ENCODE measurements at places on chromosomes 7 and 10. TPM values are rescaled to one million over a fixed set of nuclear protein-coding genes. Genes with fewer than 3 reads are reported as not detected.
A peak's percentile ranks its signal among the peaks of the same experiment; 100 is the strongest.

The SLC18A2 gene
- total RNA-seq = not detected

The ZNF365 gene
- 1.1 TPM for total RNA-seq

The TRIM4 gene
- total RNA-seq = 8.8 TPM

The C10orf67 gene
- total RNA-seq = 0.16 TPM

The SLC29A3 gene
- total RNA-seq = 1.8 TPM

The ZNF248 gene
- total RNA-seq = 7.5 TPM

The THSD7A gene
- 2.9 TPM for total RNA-seq

The ANKRD2 gene
- total RNA-seq = 204 TPM

The ATP6V0A4 gene
- not detected for total RNA-seq

DNA sequence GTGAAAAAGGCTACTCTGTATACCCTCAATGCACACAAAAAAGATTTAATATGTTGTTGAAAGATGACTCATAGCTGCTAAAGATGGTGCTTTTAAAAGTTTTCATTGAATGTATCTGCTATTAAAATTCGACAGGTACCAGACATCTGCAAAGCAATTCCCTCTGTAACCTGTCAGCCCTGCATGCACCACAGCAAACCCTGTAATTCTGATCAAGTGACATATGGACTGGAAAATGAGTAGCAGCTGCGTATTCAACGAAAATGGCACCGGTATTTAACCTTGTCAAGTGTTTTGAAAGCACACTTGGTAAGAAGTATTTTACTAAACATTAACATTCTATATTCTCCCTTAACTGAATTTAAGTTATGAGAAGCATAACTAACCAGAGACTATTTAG, 58.2 kb upstream of the PTPRN2 start:
- H3K36me3 ChIP-seq = no peaks in the 10 kb centered on the region
- H3K27ac ChIP-seq = no peak overlapping the region
- no peaks in the 10 kb centered on the region for H3K27me3 ChIP-seq
- no peaks in the 10 kb centered on the region for H3K4me1 ChIP-seq
- no peak overlapping the region for H3K4me3 ChIP-seq

GRCh38 chr10:10872035-10872673, 145.5 kb upstream of the CELF2 start:
- peaks cover 33% of the 10 kb centered on the region for H3K4me1 ChIP-seq
- H3K36me3 ChIP-seq = no peaks in the 10 kb centered on the region
- H3K27ac ChIP-seq = peak overlapping the region; percentile 88
- H3K27me3 ChIP-seq = no peaks in the 10 kb centered on the region

- H3K4me3 ChIP-seq = peak overlapping the region; percentile 8
- H3K36me3 ChIP-seq = no peaks in the 10 kb centered on the region
- peaks cover 39% of the 10 kb centered on the region for H3K4me1 ChIP-seq
- peak overlapping the region; percentile 74 for H3K27ac ChIP-seq
These were observed 8.5 kb upstream of the C10orf105 start for GRCh38 chr10:71727738-71728737.

- H3K27me3 ChIP-seq = no peaks in the 10 kb centered on the region
- DNase-seq = no peak
- H3K27ac ChIP-seq = no peak overlapping the region
These were observed 33.6 kb downstream of the SMKR1 start for GRCh38 chr7:129535896-129536295.

DNA sequence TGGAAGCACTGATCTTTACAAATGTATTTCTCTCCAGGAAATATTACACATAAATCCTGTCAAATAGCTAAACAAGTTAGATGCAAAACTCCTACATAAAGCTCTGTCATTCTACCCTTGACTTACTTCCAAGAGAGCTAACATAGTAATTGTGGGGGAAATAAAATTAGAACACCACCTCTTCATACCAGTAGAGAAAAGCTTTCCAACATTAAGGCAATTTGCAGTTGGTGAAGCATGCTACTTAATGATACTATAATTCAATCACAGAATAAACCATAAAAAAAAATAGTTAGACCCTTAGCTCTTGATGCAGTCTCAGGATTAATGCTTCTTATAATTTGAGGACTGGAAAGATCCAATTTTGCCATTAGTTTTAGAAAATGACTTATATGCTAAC, 35.2 kb downstream of the SEMA3A start:
- no peaks in the 10 kb centered on the region for H3K4me1 ChIP-seq
- H3K27me3 ChIP-seq = no peaks in the 10 kb centered on the region
- no peak overlapping the region for H3K4me3 ChIP-seq

DNA sequence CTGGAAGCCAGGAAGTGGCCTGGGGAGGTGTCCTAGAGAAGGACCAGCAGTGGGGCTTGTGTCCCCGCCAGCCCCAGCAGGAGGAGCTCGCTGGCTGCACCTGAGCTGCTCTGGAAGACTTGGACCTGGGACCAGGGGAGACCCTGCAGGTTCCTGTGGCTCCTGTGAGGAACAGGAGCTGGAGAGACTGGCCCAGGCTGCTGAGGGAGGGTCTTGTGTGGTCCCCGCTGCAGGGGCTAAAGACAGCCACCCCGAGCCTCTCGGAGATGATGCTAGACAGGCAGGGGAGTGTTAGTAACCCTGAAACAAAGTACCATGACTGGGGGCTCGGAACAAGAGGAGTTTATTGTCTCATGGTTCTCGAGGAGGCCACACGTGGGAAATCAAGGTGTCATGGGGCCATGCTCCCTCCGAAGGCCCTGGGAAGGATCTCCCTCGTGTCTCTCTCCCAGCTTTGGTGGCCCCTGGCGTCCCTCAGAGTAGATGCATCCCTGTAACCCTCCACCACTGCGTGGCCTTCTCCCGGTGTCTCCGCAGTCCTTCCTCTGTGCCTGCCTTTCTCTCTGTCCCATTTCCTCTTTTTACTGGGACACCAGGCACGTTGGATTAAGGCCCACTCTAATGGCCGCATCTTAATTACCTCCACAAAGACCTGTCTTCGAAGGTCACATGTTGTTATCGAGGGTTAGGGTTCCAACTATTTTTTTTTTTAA, 348.4 kb downstream of the GLRX3 start:
- no peak for DNase-seq
- no peaks in the 10 kb centered on the region for H3K4me1 ChIP-seq
- no peaks in the 10 kb centered on the region for H3K36me3 ChIP-seq
- no peaks in the 10 kb centered on the region for H3K27me3 ChIP-seq

- DNase-seq = no peak
- no peaks in the 10 kb centered on the region for H3K27me3 ChIP-seq
- no peak overlapping the region for H3K27ac ChIP-seq
- H3K36me3 ChIP-seq = no peaks in the 10 kb centered on the region
These were observed 900.6 kb upstream of the LRRTM3 start for GRCh38 chr10:66025186-66025585.

DNA sequence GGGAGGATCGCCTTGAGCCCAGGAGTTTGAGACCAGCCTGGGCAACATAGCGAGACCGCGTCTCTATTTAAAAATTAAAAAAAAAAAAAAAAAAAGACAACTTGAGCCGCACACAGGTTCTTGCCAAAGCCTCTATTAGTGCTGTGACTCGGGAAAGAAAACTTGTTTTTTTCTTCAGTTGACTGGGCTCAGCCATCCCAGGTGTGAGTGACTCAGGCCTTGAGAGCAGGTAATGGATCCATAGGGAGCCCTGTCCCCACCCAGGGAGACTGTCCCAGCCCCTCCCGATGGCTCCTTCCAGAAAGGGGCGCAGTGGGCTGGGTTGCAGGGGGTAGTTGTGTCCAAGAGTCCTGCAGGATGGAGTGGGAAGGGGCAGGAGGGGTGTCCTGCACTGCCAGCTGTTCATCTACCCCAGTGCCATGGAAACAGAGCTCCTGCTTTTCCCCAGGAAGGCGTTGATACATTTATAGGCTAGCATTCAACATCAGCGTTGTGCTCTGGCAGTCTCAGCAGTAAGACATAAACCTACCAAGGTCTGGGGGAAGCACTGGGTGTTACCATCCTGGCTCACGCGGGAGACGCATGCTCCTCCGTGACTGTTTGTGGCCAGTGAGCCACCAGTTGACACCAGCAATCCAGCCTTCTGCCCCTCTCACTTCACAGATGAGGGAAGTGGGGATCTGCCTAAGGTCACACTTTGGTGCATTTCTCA, 126.6 kb downstream of the CUX1 start:
- H3K4me1 ChIP-seq = peaks cover 75% of the 10 kb centered on the region
- H3K36me3 ChIP-seq = no peaks in the 10 kb centered on the region
- DNase-seq = no peak

- no peaks in the 10 kb centered on the region for H3K4me1 ChIP-seq
- no peak overlapping the region for H3K4me3 ChIP-seq
- H3K36me3 ChIP-seq = no peaks in the 10 kb centered on the region
- H3K27ac ChIP-seq = no peak overlapping the region
- no peaks in the 10 kb centered on the region for H3K27me3 ChIP-seq
These were observed 102.9 kb downstream of the INPP5A start for GRCh38 chr10:132640326-132641125.

GRCh38 chr7:101684983-101685330, 55.9 kb upstream of the MYL10 start:
- no peak overlapping the region for H3K4me3 ChIP-seq
- no peaks in the 10 kb centered on the region for H3K27me3 ChIP-seq
- H3K4me1 ChIP-seq = no peaks in the 10 kb centered on the region
- H3K27ac ChIP-seq = no peak overlapping the region
- H3K36me3 ChIP-seq = no peaks in the 10 kb centered on the region

- H3K36me3 ChIP-seq = peaks cover 25% of the 10 kb centered on the region
- no peaks in the 10 kb centered on the region for H3K27me3 ChIP-seq
- no peaks in the 10 kb centered on the region for H3K4me1 ChIP-seq
- DNase-seq = no peak
- no peak overlapping the region for H3K4me3 ChIP-seq
These were observed 14.5 kb downstream of the ITPRIP start for GRCh38 chr10:104323760-104324201.

GRCh38 chr10:21452203-21452602, 73.3 kb downstream of the SKIDA1 start:
- no peak overlapping the region for H3K4me3 ChIP-seq
- H3K4me1 ChIP-seq = no peaks in the 10 kb centered on the region
- no peak overlapping the region for H3K27ac ChIP-seq
- no peaks in the 10 kb centered on the region for H3K27me3 ChIP-seq
- H3K36me3 ChIP-seq = no peaks in the 10 kb centered on the region
- no peak for DNase-seq

DNA sequence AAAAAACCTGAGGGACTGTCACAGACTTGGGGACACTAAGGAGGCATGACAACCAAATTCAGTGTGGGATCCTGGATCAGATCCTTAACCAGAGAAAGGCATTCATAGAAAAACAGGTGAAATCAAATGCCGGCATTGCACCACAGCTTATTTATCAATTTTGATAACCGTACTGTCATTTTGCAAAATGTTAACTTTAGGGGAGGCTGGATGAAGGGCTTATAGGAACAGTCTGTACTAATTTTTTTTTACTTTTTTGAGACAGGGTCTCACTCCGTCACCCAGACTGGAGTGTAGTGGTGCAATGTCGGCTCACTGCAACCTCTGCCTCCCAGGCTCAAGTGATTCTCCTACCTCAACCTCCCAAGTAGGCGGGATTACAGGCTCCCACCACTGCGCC, 217.1 kb downstream of the ELMO1 start:
- H3K4me1 ChIP-seq = peaks cover 10% of the 10 kb centered on the region
- no peak overlapping the region for H3K27ac ChIP-seq
- no peak for DNase-seq

DNA sequence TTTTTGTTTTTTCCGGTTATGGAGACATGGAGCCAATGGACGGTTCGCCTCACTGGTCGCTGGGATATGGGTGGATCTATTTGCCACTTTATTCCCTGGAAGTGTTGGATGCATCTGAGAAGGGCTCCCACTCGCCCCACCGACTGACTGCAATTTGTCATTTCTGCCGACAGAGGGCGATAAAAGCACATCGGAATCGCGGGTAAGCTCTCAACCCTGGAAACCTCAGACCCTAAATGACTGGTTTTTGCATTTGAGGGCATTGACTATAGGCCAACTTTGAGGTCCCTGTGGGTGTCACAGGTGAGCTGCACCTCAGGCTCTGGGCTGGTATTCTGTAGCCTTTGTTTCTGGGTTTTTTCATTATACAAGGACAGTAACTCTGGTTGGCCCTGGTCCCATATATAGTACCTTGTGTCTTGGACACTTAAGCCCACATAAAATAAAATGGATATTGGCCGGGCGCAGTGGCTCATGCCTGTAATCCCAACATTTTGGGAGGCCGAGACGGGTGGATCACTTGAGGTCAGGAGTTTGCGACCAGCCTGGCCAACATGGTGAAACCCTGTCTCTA, 11.9 kb upstream of the OPALIN start:
- DNase-seq = peak; percentile 69
- H3K36me3 ChIP-seq = no peaks in the 10 kb centered on the region
- no peaks in the 10 kb centered on the region for H3K27me3 ChIP-seq
- no peak overlapping the region for H3K27ac ChIP-seq
- no peaks in the 10 kb centered on the region for H3K4me1 ChIP-seq

DNA sequence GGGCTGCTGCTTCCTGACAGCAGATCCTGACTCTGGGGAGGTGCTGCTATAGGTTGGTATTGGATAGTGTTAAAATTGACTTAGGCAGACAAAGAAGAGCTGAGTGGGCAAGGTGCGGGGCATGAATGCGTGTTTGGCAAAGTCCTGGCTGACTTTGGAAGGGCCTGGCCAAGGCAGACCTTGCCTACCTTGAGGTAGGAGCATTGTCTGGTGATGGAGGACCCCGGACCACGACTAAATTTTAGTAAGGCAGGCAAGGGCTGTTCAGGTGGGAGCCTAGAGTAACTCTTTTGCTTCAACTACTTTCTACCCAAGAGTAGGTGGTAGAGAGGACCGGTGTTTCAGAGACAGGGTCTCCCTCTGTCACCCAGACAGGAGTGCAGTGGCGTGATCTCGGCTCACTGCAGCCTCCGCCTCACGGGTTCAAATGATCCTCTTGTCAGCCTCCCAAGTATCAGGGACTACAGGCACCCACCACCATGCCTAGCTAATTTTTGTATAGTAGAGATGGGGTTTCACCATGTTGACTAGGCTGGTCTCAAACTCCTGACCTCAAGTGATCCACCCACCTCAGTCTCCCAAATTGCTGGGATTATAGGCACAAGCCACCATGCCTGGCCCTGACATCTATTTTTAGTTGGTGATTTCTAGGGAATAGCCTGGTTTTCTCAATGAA, 12.2 kb upstream of the LAT2 start:
- DNase-seq = no peak
- H3K27me3 ChIP-seq = no peaks in the 10 kb centered on the region
- no peak overlapping the region for H3K4me3 ChIP-seq
- no peak overlapping the region for H3K27ac ChIP-seq

- no peaks in the 10 kb centered on the region for H3K4me1 ChIP-seq
- no peaks in the 10 kb centered on the region for H3K27me3 ChIP-seq
- no peak for DNase-seq
- no peak overlapping the region for H3K4me3 ChIP-seq
- H3K27ac ChIP-seq = no peak overlapping the region
These were observed 411.8 kb downstream of the ARL4A start for GRCh38 chr7:13099154-13099795.

DNA sequence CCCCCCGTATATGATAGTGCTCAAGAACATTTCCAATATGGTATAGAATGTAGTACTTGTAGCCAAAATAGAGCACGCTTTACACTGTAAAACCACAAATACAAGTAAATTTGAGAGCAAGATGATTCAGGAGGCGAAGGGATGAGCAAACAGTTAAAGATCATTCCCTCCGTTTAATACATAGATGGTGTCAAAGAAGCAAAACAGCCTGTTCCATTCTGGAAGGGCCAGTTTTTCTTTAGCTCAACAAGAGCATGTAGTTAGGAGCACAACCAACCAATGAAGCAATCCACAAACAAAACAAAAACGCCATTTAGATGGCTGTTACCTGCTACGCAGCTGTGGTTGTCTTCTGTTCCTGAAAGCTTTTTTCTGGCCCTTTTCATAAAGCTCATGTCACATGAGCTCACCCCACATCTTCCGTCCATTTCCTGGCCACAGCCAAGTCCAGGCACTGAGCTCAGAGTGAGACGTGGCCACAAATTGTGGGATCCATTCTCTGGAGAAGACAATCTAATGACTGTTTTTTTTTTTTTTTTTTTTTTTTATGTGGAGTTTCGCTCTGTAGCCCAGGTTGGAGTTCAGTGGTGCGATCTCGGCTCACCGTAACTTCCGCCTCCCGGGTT, 185.6 kb downstream of the FANK1 start:
- no peak overlapping the region for H3K4me3 ChIP-seq
- H3K27ac ChIP-seq = no peak overlapping the region
- H3K27me3 ChIP-seq = no peaks in the 10 kb centered on the region
- no peaks in the 10 kb centered on the region for H3K36me3 ChIP-seq

Data from right atrium auricular region (tissue), 2 donors.